Suprapubic skin (tissue), 4 donors: ENCODE measurements at places on chromosomes 11 and 22.

DNA sequence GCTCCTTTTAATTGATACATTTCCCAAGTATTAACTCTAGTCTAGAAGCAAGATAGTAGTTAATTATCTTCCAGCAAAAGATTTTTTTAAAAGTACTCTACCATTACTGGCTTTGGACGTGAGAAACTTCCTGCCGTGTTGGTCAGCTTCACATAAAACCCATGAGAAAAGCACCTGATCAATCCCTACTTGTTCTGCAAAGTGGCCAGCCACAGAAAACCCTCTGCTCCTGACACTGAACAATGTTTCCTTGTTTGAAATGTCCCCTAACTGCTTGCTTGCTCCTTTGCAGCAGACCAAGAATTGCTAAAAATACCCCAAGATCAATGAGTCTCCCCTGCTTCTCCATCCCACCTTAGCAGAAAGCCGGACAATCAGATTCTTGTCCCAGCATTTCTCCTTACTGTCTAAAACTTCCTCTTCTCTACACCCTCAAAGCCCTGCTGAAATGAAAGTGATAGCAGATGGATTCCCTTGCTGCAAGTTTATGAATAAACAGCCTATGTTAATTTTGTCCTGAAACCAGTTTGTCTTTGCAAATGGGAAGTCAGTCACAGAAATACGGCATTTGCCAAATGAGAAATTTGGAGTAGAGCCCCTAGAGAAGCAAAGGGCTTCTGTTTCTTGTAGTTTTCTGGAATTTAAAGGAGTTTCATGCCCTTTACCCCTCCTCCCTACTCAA, 207.1 kb upstream of the ARHGAP20 start:
- no peak for DNase-seq

- no peak for DNase-seq
Observed at GRCh38 chr22:40325315-40325714, 21.0 kb upstream of the ADSL start.

- no peak for DNase-seq
Observed at GRCh38 chr22:50361222-50361621, 18.1 kb downstream of the PPP6R2 start.

DNA sequence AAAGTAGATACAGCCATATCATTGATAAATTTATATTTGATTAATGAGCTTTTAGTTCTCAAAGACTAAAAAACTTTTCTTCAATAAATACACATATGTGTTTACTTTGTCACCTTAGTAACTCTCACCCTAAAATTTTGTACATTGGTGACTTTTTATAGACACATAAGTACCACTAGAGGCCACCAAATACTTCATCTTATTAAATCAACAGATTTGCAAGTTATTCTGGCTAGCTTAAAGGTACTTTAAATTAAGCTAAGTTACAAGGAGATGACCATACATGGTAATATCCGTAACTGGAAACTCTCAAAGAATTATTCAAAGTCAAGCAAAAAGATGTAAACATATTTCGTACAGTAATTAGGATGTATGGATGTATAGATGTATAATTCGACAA, 112.2 kb downstream of the SBF2 start:
- no peak for DNase-seq
